ENCODE measurements at places on chromosomes 7 and 10.
A peak's percentile ranks its signal among the peaks of the same experiment; 100 is the strongest.

- no peak for DNase-seq
Measured at GRCh38 chr7:106643216-106644000, 17.6 kb downstream of the CCDC71L start.

- peak; percentile 2 for DNase-seq
Measured at GRCh38 chr10:10418387-10418786, 599.3 kb upstream of the CELF2 start.

GRCh38 chr10:89944138-89944537, 242.7 kb downstream of the KIF20B start:
- DNase-seq, result no peak

DNA sequence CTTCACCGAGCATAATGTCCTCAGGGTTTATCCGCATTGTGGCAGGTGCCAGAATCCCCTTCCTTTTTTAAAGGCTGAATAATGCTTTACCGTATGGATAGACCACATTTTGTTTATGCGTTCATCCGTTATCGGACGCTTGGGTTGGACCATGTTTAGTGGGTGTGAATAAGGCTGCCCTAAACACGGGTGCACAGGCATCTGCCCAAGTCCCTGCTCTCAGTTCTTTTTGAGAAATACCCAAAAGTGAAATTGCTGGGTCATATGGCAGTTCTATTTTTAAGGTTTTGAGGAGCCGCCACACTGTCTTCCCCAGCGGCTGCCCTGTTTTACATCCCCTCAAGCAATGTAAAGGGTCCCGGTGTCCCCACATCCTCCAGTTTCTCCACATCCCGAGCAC, 121.6 kb downstream of the DYNC2I1 start:
- no peak for DNase-seq

DNA sequence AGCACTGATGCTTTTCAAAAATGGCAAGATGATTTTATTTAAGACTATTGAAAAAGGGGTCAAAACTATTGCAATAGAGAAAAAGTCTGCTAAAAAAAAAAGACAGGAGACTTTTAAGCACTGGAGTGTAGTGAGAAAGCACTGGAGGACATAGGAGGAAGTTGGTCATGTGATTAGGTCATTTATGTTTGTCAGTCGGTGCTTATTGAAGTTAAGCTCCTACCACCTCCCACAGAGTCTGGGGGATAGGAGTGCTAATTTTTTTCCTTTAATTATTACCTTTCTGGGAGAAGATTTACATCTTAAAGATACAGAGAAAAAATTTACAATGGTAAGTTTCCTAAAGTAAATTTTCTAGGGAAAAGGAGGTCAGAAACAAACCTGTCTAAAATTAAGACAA, 80.2 kb upstream of the TMEM229A start:
- no peak for DNase-seq

- no peak for DNase-seq
Measured at GRCh38 chr10:46311501-46311951, 24.7 kb downstream of the ANTXRL start.

DNA sequence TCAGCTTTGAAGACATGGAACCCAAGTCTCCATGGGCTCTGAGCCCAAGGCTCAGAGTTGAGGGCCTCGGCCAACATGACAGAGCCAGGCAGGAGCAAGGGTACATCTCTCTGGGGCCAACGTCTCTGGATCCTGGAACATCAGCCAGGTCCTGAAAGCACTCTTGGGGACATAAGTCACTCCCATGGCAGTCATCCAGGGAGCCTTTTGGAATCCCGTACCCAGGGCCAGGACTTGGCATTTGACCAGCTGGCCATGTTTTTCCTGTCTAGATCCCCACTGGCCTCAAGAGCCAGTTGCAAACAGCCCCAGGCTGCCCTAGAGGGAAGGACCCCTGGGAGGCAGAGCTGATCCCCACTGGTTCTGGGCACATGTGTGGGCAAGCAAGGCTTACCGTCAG, 4.3 kb upstream of the CXCL12 start:
- DNase-seq, result no peak

DNA sequence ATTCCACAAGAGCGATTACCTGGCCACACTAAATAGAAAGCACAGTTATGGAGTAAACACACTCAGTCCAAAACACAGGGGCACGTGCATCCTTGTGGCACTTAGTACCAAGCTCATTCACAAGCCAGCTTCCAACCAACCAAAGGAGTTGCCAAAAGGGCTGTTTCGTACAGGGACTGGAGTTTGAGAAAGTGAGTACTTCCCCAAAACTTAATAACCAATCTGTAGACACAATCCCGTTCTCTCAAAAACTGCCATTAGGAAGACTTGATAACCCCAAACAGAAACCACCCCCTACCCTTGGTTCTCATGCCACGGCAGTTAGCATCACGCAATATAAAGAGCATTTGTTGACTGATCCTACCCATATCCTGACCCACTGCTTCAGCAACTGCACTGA, 166.2 kb upstream of the ASAH2 start:
- peak; percentile 59 for DNase-seq

- DNase-seq, result no peak
Measured at GRCh38 chr10:58943256-58943890, 233.1 kb upstream of the PHYHIPL start.

- no peak for DNase-seq
Measured at GRCh38 chr7:45685619-45686240, 111.6 kb downstream of the ADCY1 start.

DNA sequence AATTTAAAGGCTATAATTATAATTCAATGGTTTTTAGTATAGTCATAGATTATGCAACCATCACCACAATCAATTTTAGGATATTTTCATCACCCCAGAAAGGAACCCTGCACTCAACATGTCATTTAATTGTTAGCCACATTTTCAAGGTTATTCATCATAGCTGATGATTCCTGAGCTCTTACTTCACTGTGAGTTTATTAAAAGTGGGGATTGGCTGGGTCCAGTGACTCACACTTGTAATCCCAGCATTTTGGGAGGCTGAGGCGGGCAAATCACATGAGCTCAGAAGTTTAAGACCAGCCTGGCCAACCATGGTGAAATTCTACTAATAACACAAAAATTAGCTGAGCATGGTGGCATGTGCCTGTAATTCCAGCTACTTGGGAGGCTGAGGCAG, 787 bp downstream of the CCL26 start:
- no peak for DNase-seq

- no peak for DNase-seq
Measured at GRCh38 chr10:42960491-42960990, 116.3 kb upstream of the RET start.

- no peak for DNase-seq
Measured at GRCh38 chr7:78333530-78334425, 535.2 kb downstream of the PHTF2 start.

- no peak for DNase-seq
Measured at GRCh38 chr10:58189269-58189668, 78.4 kb downstream of the IPMK start.

GRCh38 chr7:71408271-71408670, 276.3 kb downstream of the GALNT17 start:
- DNase-seq, result no peak

GRCh38 chr7:112449353-112449752, 907 bp upstream of the IFRD1 start:
- peak; percentile 37 for DNase-seq

- DNase-seq, result no peak
Measured at GRCh38 chr7:14170872-14171271, 181.4 kb upstream of the ETV1 start.

GRCh38 chr7:155918720-155919390, 106.6 kb upstream of the SHH start:
- DNase-seq, result no peak

DNA sequence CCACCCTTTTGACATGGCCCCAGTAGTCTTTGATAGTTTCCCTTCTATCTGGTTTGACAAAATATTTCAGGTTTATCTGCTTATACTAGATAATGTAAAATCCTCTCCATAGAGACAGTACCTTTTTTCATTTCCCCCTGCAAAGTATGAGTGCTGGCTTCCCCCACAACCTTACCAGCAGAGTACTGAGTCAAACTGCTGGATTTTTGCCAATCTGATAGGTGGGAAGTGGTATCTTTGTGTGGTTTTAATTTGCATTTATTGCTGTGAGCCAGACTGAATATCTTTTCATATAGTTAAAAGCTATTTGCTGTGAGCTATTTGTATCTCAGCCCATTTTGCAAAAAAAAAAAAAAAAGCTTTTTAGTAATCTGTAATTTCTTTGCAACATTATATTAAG, 32.1 kb upstream of the HECTD2 start:
- DNase-seq, result peak; percentile 9

DNA sequence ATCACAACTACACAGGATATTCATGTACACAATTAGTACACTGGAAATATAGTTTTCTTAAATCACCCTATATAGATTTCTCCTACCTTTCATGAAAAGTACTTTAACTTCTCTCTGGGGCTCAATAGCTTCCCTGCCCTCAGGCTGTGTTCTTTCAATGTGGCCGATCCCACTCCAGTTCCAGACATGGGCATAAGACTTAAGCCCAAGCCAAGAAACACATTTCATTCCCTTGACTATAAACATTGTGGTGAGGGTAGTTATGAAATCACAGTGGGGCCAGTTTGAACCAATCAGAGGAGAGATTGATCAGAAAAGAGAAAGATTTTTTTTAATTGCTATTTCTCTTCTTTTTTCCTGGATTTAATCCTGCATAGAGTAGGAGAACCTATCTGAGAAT, 904.6 kb upstream of the SORCS1 start:
- no peak for DNase-seq

DNA sequence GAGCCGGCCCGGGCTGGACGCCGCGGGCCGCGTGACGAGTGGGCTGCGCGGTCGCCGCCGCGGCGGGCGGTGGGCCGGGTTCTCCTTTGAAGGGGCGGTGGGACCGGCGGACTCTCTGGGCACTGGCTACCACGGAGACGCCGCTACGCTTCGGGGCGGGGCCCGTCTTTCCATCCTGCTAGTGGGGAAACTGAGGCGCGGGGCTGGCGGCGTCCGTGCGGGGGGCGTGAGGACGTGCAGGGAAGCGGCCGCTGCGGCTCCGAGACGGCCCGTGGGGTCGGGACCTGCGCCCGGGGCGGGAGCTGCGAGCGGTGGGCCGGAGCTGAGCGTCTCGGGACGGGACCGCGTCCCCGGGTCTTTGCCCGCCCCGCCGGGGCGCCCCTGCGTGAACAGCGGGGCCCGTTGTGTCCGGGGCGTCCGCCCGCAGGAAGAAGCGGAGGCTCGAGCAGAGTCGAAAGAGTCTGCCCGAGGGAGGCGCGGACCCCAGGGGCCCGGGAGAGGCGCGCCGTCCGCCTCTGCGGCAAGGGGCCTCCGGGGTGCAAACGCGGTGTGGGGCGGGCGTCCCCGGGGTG, 548 bp upstream of the BNIP3 start:
- no peak for DNase-seq

DNA sequence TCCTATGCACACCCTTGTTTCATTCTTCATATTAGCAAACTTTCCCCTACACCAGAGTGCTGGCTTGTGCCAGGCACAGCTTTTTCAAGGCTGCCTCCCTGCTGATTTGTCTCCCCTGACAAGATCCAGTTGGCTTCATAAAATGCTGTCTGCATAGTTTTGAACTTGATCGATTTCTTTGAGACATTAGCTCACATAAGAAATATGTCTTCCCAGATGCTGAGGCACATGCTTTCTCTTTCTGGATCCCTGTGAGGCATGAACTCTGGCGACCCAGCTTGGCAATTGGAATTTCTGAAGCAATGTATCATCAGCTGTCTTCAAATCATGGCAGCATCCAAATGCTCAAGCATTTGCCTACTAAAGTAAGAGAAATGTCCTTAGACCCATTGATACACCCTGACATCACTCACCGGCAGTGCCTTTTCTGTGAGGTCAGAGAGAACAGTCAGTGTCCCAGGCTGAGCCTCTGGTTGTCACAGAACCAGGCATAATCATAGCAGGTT, 616.4 kb upstream of the GHITM start:
- DNase-seq, result no peak

DNA sequence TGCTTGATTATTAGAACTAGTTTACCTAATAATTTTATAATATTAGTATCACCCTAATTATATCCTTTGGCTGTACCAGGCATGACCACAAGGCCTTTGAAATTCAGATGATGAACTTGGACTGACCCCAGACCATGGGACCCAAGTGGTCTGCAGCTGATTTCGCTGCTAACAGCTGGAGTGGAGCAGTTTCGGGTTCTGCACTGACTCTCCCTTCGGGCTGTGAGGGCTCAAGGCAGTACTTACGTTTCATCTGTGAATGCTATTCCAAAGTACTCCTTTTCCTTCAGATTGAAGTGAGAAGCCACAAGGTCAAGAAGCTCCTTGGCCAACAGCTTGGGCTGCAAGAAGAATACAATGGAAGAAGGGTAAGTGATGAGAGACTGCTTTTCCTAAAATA, 223.8 kb downstream of the PRPF18 start:
- no peak for DNase-seq

GRCh38 chr10:21145751-21146435, 248.8 kb upstream of the NEBL start:
- DNase-seq, result no peak

DNA sequence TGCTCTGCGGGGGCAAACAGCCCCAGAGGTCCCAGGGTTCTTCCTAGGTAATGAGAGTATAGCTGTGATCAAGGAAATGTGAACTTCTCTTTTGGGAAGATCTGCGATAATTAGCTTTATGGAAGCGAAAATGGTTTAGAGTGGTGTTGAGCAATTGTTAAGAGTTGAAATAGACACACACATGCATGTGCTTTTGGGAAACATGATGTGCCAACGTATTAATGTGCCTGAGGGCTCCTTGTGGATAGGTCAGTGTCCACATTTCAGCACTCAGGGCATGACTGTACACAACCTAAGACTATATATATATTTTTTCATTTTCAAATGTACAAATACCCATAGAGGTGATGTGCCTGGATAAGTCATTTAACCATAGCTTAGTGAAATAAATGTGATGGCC, 67.0 kb downstream of the GSDME start:
- DNase-seq, result no peak

DNA sequence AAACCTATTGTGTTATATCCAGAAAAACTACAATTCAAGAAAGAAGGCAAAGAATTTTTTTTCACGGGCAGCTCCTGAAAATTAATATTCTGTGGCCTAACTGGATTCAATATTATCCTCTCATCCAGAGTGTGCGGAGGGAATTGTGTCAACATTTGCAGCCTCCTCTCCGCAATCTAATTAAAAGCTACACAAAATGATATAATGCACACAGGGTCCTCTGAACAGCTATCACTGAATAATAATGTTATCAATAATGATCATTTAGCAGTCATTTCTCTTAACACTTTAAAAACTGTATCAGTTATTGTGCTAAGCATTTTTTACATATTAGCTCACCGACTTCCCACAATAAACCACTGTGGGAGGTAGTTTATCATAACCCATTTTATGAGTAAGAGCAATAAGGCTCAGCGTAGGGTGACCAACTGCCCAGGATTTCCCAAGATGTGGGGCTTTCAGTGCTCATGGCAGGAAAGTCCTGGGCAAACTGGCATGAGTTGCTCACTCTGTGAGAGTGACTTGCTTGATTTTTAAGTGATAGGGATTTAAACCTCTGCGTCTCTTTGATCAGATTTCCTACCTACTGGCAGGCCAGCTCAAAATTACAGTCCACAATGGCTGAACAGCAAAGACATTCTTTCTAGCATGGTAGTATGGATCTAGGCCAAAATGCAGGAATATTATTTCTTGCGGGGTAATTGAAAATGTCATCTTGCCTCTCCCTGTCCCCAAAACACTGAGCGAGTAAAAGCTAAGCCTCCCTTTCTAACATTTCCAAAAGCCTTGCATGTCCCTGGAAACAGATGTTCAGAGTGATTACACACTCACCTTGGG, 65.7 kb downstream of the AOAH start:
- no peak for DNase-seq

- no peak for DNase-seq
Measured at GRCh38 chr7:146346096-146346495, 229.5 kb downstream of the CNTNAP2 start.

GRCh38 chr7:44977304-44977958, 1.4 kb downstream of the MYO1G start:
- no peak for DNase-seq

GRCh38 chr7:143492799-143493739, 15.4 kb downstream of the TAS2R41 start:
- DNase-seq, result no peak
